NCI-H1417 (cell line): ENCODE measurements at places on chromosomes 7 and 10.

DNA sequence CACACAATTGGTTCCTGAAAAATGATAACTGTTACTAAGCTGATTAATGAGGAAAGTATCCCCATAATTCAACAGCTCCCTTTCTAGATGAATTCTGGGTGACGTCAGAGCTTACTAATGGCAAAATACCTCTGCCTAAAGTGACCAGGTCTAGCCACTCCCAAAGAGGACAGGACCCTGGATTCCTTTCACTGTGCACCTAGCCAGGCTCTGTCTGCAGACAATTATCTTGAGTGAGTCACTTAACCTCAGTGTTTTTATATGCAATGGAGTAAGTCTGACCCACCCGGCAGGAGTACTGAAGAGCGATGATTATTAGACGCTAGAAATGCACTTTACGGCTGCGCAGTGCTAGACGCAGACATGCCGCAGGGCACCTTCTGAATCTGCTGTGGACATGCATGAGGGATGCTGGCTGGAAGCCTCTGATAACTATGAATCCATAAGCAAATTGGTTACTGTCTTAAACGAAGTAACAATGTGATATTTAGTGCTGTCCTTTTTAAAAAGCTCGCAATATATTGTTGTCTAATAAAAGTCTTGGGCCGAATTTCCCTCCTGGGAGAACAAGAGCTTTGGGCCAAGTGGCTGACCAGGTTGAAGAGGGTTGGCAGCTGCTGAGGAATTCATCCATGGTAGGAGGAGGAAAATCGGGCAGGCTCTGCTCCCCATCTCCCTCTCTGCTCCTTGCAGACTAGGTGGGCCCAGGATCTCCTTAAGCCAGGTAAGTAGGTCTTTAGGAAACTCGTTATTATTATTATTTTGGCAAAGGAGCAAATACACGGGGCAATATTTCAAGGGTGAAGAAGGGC, 4.6 kb upstream of the INPP5A start:
- DNase-seq: no peak

DNA sequence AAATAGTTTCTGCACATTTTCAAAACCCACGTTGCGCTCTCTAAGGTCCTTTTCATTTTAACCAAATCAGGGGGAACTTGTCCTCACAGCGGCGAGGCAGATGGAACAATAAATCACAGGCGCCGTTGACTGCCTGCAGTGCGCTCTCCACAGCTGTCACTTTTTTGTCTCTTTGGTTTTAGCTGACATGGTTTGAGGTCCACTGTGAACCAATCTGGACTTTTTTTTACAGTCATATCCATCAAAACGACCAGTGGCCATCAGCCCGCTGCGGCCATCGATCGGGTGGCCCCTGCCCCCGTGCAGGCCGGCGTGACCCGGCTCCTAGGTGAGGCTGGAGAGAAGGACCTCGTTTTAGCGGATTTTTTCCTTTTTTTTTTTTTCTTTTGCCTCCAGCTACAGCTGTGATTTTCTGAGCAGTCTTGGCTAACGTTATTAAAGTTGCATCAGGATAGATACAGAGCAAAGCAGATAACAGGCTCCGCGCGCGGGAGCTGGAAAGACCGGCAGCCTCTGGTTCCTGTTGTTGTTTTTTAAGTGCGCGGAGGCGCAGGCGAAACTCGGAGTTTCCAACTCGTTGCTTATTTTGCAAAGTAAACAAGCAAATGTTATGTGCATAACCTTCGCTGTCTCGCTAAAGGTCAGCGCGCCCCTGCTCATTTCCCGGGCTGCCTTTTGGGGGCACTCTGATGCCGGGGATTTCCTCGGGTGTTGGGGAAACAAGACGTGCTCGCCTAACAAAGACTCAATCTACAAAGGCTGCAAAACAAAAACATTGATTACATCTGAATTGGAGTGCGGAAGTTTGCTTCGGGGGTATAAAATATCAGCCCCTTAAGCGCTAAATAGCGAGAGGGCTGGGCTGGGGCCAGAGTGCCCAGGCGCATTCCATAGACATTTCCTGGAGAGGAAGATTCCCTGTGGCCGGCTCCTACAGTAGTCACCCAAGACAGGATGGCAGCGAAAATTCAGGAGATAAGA, 414.8 kb upstream of the MKI67 start:
- DNase-seq: no peak

GRCh38 chr10:131452926-131453720, 141.6 kb upstream of the TCERG1L start:
- no peak for DNase-seq

GRCh38 chr10:123906296-123906695, 14.7 kb upstream of the CPXM2 start:
- DNase-seq: no peak

DNA sequence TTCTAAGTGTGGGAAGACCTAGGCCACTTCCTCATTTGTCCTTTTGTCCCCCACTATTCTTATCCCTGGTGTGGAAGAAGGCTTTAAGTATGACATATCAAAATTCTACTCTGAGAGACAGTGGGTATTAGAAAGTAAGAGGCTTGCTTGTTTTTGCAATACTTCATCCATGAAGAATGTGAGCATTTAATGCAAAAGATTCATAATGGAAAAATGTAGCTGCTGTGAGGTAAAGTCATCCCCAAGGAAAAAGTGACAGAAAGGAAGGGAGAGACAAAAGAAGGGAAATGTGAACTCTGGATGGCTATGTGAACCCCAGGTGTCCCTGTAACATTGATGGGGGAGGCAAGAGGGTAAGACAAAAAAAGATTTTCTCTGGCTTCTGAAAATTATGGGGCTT, 607.5 kb downstream of the SORCS1 start:
- no peak for DNase-seq

DNA sequence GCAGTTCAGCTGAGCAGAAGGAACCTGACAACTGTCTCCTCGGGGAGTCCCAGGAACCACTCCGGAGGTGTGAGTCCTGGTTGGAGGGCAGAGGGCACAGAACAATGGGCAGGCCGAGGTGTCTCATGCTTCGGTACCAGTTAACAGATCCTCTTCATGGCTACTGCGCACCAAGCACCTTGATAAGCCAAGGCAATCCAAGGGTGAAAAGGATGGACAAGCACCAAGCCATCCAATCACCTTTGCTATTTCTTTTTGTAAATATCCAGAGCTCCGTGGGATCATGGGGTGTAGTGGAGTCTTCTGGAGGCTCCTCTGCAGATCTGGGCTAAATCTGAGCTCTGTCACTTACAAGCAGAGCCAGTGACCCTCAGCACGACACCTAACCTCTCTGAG, 233.5 kb downstream of the WDR11 start:
- DNase-seq: no peak

- no peak for DNase-seq
These were observed 339.8 kb downstream of the FRMD4A start for GRCh38 chr10:13990946-13991345.

GRCh38 chr7:69776611-69777010, 178.3 kb downstream of the AUTS2 start:
- no peak for DNase-seq

GRCh38 chr10:46524472-46525176, 31.8 kb downstream of the GPRIN2 start:
- no peak for DNase-seq

DNA sequence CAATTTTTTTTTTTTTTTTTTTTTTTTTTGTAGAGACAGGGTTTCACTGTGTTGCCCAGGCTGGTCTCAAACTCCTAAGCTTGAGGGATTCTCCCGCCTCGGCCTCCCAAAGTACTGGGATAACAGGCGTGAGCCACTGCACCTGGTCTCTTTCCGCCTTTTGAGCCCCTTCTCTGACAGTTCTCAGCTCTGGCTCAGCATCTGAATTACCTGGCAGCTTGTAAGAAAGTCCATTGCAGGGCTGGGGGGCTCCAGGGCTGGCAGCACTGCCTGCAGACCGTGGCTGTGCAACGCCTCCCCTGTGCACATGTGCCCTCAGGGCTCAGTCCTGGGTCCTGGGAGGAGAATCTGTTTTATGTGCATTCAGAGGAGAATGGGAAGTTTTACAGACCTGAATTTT, 37.6 kb downstream of the VWA2 start:
- DNase-seq: no peak
